Activated T-cell treated with anti-CD3 and anti-CD28 coated beads, Interleukin-2, amount 50 U/mL, for 72 hours (primary cell): ENCODE measurements at places on chromosomes 3 and 15.

- no peak for DNase-seq
Observed at GRCh38 chr3:14352002-14352627, 50.3 kb upstream of the SLC6A6 start.

- DNase-seq = no peak
Observed at GRCh38 chr3:137329594-137329993, 371.8 kb downstream of the IL20RB start.

- DNase-seq = no peak
Observed at GRCh38 chr3:150059241-150059640, 88.5 kb upstream of the PFN2 start.

- no peak for DNase-seq
Observed at GRCh38 chr3:156892701-156893100, 66.5 kb downstream of the LEKR1 start.

DNA sequence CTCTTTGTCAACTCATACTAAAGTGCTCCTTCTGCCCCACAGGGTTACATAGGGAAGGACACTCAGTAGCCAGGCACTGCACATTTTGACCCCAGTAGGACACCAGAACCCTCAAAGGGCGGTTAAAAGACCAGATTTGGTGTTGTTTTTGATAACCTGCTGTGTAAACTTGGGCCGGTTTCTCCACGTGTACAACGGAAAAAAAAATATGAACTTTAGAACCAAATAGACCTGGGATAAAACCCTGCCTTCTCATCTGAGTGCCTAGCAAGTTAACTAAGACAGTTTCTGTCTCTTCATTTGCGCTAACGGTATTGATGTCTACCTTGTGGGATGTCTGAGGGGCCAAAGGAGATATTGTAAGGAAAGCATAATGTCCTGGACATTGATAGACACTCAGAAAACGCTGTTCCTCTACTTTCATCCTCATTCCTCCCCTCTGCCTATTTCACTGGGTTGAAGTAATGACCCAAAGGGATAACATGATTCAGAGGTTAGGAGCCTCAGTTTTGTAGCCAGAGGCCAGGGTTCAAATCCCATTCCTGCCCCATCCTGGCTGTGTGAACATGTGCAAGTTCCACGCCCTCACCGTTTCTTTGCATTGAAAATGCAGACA, 155.9 kb upstream of the LPP start:
- no peak for DNase-seq

DNA sequence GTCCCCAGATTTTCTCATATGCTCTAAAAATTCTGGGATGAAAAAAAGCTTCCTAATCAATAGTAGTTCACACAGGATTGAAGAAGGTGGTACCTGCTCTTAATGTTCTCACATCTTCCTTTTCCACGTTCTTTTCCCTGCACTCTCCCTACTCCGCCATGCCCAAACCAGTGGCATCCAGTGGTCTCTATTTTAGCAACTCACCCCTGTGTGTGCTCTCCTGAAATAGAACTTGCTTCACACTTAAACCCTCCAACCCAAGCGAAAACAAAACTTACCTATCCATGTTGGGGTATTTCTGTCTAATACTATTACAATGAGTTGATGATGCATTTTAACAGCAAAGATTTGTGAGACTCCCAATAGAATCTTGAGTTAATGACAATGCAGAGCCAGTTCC, 148.8 kb downstream of the PLD1 start:
- no peak for DNase-seq

DNA sequence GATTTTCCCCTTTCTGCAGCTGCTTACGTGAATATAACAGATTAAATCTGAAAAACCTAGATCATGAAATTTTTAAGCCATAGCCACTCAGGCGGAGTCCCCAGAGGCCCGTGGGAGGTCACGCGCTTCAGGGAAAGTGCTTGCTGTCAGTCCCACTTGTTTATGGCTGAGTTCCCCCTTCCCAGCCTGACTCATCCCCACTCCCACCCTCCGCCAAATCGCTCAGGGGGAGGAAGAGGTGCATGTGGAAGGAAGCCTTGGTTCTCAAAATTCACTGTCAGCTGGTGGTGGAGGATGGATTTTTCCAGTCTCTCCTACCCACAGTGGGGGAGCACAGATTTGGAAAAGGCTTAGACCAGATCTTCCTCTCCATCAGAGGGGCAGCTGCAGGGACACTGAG, 67.4 kb downstream of the CORO2B start:
- no peak for DNase-seq

DNA sequence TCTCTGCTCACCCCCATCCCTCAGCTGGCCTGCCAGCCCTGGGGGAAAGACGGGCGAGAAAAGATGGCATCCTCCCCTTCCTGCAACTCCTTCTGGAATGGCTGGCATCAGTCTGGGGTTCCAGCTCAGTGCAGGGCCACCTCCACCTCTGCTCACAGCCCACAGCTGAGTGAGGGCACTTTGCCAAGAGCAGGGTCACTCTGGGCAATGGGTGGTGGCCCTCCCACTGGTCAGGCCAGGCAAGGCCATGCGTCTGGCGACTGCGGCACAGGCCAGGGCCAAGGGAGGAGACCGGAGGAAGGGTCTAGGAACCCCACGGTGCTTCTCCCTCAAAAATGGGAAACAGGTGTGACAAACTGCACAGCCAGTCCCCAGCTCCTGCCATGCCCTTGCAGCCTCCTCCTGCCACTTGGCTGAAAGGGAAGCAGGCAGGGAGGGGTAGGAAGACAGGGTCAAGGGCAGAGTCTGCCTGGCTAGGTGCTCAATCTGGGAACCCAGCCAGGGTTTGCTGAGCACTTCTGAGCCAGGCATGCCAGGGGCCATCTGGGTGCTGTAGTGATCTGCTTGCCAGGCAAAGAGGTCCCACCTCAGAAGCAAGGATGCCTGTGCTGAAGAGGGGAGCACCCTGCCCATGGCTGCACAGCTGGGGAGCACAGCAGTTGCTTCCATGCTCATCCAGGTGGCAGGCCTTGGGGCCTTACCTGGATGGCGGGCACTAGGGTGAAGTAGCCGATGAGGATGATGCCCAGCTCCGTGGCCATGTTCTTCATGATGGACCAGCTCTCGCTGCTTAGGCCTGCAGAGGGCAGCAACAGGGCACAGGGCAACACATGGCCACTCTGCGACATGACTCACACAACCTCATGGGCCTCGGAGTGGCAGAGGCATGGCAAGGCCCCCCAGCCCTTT, 41.2 kb downstream of the PTPN23 start:
- DNase-seq = peak; percentile 35

DNA sequence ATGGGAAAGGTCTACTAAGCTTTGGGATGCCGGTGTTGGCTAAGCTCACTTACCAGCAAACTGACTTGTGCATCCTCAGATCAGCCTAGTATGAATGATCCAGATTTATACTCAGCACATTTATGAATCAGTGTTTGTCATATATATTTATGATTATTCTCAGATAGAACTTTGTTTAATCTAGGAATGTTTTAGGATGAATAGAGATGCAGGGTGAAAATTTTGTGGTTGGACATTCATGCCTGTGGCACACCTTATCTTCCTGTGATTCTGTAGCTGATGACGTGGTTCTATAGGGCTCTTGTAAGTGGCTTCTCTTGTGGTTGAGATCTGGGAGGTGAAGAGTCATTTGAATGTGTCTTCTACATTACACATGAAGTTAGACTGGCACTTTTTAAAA, 11.4 kb downstream of the CDIN1 start:
- DNase-seq = no peak

DNA sequence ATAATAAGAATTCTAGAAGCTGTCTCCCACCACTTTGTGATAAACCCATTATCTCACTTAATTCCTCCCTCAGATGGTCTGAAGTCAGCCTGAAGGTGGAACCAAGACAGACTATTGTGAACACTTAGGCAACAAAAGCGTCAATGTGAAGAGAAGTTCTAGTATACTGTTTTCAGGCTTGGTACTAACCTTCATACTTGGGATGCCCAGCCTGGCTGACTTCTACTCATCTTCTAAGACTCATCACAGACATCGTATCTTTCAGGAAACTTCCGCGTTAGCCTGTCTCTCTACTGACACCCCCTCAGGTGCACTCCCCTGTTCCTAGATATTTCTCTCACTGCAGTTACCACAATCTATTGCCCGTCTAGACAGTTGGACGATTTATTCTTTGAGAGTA, 201.2 kb downstream of the SATB1 start:
- no peak for DNase-seq

DNA sequence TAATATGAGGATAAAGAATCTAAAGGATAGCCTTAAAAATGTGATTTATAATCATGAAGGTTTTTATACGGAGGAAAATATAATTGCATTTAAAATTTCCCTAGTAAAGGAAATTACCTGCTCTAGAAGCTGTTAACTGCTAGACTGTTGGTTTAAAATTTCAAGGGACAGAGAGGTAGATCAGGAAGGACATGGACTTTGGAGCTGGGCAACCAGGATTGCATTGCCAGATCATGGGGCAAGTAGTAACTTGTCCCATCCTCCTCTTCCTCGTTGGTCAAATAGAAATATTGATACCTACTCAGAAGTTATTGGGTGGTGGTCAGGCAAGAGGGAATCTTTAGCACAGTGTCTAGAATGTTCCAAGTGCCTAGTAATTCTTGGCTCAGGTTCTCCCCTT, 525.1 kb downstream of the MFSD1 start:
- no peak for DNase-seq

GRCh38 chr3:82353306-82354171, 592.1 kb upstream of the GBE1 start:
- no peak for DNase-seq

- DNase-seq = no peak
Observed at GRCh38 chr3:11570251-11570650, 73.5 kb downstream of the VGLL4 start.

- peak; percentile 11 for DNase-seq
Observed at GRCh38 chr3:56251343-56251945, 216.8 kb downstream of the ERC2 start.

DNA sequence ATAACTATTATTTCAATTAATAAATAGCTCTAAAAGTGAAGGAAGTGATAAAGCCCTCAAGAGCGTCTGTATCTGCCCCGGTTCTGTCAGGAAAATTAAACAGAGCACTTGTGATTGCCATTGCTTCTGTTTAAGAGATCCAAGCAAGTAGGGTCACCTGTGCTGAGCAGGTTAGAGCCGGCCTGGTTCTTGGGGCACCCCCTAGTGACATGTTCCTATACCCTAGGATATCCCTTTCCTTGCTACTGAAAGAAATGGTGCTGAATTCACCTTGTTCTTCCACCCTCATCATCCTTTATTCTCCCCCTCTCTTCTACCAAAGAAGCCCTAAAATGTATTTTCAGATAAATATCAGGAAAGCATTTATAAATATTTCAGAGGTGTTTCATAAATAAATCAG, 323.5 kb downstream of the RORA start:
- peak; percentile 13 for DNase-seq

DNA sequence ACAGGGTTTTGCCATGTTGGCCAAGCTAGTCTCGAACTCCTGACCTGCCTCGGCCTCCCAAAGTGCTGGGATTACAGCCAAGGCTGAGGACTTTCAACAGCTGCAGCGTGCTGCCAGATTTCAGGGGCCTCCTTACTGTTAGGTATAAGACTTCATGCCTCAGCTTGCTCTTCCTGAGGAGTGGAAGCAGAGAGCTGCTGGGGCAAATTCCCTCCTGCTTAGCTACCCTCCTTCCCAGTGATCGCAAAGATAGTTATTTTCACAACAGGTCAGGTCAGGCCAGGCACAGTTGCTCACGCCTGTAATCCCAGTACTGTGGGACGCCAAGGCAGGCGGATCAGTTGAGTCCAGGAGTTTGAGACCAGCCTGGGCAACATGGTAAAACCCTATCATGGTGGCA, 2.6 kb upstream of the CPNE9 start:
- DNase-seq = no peak

GRCh38 chr3:23537101-23537551, 268.6 kb upstream of the UBE2E1 start:
- DNase-seq = no peak

DNA sequence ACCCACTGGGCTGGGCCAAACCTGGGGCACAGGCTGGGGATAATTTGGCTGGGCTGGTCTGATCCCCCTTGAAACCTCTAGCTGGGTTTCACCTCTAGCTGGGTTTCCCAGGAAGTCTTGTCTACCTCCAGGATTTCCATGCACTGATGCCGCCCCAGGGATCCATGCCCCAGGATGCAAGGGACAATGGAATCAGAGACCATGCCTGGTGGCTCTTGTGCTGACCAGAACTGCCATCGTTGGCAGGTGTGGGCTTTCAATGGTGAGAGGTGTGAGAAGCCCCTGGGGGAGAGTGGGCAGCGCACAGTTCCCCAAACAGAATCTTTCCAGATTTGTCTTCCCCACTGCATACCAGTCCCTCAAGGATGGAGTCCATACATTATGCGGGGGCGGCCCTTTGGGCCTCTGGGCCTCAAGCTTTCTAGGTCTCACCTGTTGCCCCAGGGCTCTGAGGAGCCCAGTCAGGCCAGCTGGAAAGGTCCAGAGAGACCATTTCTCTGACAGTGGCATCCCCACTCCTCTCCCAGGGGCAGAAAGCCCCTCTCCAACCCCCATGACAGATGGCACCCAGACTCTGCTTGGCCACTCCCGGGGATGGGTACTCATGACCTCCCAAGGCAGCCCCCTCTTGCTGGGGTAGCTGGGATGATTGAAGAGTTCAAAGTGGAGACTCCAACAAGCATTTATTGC, 35.4 kb downstream of the EPHB3 start:
- DNase-seq = no peak

DNA sequence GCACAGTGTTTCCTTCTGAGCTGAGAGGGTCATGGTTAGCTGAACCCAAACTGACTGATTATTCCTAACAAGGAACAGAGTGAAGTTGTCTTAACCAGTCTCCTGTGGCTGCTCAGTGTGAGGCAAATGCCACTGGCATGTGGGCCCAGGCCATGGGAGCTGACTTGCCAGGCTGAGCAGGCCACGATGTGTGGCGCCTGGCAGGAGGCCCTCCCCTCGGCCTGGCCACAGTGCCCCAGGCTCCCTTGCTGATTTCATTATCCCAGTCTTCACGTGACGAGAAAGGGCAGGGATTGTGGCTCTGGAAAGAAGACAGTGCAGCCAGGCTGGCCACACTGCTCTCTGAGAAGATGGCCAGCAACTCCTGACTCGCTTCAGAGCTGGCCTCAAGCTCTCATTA, 58.8 kb downstream of the SLCO2A1 start:
- no peak for DNase-seq

DNA sequence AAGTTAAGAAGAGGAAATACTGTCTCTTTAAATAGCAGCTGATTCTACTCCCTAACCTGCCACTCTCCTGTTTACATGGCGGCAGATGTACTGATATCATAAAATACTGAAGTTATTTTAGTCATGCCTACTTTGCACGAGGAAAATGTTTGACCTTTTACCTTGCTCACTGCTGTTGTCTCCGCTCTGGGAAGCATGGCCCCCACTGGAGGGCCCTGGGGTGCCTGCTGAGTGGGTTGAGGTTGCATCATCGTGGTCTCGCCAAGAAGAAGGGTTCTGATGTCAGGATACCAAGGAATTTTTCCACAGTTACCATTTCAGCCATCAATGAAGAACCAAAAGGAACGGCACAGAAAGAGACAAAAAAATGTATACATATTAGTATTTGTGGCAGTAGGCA, 16.7 kb downstream of the MEIS2 start:
- DNase-seq = no peak
